Astrocyte of the cerebellum (primary cell): ENCODE measurements at places on chromosomes 6 and 20.

DNA sequence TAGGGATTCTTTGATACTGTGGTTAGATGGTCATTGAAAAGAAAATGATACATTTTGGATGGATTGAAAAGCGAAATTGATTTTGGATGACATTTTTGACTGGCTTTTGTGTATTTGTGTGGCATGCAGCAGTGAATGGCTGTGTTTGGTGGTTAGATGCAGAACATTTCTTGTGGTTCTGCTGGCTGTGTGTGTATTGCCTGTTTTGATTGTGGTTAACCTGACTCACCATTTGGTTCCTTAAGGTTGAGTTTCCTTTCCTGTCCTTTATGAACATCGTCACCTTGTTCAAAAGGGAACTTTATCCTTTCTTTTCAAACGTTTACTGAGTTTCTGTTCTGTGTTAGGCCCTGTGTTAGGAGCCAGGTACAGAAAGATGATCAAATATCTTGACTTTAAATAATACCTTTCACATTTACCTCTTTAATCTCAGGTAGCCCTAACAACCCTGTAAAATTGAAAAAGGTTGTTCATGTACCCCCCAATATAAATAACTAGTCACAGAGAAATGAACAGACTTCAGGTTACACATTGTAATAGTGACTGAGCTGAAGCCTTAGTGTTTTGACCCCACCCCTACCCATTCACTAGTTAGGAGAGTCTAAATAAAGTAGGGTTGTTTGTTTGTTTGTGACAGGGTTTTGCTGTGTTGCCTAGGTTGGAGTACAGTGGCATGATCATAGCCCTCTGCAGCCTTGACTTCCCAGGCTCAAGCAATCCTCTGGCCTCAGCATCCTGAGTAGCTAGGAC lies 23.8 kb downstream of the ANKS1A start:
- DNase-seq: peak; percentile 86

GRCh38 chr6:12132351-12133222 lies 120.5 kb downstream of the HIVEP1 start:
- DNase-seq: no peak

DNA sequence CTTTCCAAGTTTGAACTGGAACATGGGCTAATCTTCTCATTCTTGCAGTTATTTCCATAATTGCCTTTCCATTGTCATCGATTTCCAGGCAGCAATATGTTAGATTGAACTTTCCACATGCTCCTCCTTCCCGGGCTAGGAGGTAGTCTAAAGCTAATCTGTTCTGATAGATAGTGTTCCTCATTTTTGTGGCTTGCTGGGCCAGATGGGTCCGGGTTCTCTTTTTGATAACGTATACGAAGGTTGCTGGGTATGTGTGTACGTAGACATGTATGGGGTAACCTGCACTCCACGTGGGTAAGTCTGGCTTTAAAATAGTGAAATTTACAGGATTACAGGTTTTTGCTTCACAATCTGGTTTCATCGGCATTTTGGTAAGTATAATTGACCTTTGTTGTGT lies 14.0 kb upstream of the GMPR start:
- DNase-seq: no peak

DNA sequence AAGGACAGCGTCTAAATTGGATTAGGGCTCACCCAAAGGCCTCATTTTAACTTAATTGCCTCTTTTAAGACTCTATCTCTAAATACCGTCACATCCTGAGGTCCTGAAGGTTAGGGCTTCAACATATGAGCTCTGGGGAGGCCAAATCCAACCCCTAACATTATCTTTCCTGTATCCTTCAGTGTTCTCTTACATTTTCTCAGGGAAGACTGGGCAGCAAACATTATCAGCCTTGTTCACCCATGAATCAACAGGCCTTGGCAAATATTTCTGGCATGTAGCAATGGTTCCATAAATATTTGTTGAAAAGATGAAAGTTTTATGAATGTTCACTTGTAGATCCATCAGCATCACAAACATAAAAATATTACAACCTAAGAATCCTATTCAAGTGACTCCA lies 24.6 kb upstream of the FOXF2 start:
- DNase-seq: no peak

DNA sequence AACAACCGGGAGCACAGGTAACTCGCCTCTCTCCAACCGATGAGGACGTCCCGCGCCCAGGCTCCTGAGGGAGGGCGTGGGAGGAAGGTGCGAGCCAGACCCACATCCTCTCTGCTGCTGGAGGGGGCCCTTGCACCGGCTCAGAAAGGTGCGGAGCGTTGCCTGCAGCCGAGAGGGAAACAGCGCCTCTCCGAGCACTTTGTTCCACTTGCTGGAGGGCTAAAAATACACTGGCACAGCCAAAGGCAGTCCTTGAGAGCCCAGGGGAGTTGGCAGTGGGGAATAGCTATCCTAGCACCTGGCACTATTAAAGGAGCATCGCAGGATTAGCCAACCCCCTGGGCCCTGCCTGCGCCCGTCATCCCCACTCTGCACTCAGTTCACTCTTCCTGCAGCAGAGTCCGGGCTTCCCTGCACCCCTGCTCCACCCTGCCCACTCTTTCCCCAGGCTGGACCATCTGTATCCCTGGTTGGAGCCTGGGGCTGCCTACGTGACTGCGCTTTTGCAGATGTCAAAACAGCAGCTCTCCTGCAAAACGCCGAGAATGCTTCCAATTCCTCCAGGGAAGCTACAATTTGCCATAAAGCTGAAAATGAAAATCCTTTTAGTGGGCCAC lies 108.9 kb downstream of the SNX5 start:
- DNase-seq: no peak

- DNase-seq: peak; percentile 15
Measured at GRCh38 chr20:23937303-23938117, 51.1 kb downstream of the GGTLC1 start.

GRCh38 chr6:15283986-15284361 lies 38.1 kb downstream of the JARID2 start:
- DNase-seq: peak; percentile 28

DNA sequence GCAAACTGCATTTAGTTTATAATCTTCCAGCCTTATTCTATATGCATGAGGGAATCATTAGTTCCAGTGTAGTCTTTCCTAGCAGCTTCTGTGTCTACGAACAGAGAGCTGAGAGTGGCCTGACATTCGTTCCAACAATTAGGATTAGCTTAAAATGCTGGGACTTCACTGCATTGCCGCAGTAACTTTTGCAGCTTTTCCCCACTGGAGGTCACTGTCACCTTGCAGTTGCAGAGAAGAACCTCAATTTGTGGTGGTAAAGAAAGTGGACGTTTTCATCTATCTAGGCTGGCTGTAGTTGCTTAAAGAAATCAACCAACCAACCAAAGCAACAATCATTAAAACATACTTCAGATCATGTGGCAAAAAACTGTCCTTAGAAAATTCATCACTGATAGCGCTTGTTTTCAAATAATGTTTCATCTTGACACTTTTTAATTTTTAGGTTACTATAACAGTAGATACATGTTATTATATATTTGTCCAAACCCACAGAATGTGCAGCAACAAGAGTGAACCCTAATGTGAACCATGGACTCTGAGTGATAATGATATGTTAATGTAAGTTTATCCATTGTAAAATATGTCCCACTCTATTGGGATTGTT lies 12.2 kb downstream of the MYLK4 start:
- DNase-seq: peak; percentile 34

DNA sequence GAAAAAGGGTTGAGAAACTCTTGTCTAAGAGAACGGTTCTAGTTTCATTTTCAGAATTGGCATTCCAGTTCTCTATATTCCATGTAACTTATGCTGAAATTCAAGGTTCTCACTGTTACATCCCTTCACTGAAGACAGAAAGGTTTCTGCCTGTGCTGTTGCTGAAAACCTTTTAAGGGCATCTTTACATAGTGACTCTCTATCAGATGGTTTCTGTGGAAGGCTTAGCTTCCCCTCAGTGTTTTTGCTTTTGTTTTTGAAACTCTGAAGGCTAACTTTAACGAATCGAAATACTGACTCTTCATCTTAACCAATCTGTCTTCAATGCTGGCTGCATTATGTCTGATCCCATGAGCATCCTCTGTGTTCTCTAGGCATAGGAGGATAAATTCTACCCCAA lies 1286.2 kb upstream of the EYS start:
- no peak for DNase-seq
